Fibroblast of mammary gland (primary cell): ENCODE measurements at places on chromosomes 1 and 21.
A peak's percentile ranks its signal among the peaks of the same experiment; 100 is the strongest.

- no peak for DNase-seq
These were observed 78.5 kb downstream of the GALNT2 start for GRCh38 chr1:230145505-230145899.

DNA sequence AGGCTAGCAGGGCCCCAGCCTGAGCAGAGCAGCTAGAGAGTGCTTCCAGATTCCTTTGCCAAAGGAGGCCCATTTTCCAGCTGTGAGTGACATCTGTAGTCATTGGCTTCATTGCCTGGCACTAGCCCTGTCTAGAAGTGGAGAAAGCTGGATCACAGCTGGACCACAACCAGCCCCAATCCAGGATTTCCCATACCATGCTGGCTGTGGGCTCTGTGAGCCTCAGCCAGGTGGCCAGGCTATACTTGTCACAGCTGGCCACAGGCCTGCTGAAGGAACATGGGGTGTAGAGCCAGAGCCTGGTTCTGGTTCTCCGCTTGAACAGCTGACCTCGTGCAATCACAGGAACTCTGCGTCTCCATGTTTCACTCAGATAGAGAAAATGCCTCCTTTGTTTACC, 36.6 kb downstream of the RIMKLA start:
- no peak for DNase-seq

DNA sequence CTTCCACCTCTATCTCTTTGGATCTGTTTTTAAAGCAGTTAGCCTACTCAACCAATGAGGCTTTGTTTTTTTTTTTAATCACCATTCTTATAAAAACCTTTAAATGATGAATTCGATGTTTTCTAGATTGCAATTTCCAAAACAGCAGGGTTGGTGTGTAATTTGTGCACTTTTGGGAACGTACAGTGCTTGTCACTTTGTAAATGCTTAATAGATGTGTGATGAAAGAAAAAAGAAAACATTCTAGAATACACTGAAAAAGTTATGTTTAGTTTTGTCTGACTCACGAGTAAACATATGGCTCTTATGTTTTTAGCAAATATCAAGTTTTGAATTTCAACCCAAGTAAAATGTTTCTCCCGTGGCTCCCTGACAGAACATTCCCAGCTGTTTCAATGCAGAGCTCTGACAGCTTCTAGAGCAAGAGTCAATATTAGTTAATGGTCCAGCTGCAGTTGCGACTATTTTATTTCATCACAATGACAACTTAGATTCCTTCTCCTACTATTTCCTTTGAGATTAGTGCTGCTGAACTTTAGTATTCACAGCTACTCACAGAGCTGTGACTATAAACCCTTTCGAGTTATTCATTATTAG, 362.5 kb upstream of the ADAMTS5 start:
- DNase-seq: peak; percentile 57

DNA sequence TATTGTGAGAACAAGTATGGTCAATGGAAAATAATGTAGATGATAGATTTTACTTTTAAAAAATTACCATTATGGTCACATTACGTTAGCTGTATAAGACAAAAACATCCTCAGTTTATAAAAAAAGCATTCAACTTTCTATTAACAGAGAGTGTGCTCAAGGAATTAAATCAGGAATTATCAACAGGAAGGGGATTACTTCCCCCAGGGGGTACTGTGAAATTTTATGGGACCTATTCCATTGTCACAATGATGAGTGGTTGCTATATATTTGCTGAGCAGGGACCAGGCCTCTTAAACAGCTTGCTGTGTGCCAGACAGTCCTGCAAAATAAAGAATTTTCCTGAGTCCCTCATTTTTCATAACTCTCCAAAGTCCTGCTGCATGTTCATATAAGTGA, 21.2 kb downstream of the JAM2 start:
- DNase-seq: no peak

DNA sequence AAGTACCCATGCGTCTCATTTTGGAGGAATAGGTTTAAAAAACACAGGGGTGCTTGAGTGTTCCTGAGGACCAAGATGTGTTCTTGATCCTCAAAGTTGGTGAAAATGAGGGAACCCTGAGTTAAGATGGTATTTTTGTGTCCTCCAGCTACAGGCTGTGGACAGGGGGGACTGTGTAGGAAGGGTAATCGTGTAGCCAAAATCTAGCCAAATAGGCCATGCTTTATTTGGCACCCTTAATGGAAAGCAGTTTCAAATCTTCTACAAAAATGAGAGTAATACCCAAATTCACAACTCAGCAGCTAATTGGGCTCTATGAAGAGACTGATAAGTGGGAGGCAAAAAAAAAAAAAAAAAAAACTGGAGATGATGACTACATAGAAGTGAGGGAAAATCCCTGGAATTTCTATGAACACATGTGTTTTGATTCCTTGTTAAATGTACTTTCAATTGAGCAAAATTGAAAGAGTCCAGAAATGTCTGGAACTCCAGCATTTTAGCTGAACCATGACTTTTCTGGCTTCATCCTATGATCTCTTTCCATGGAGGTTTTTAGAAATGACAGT, 470 bp downstream of the HSD11B1 start:
- peak; percentile 45 for DNase-seq

GRCh38 chr1:78141531-78142231, 95.9 kb downstream of the GIPC2 start:
- DNase-seq: no peak

- no peak for DNase-seq
These were observed 237.0 kb downstream of the PTPRU start for GRCh38 chr1:29473161-29473855.

- no peak for DNase-seq
These were observed 8.7 kb downstream of the SDHB start for GRCh38 chr1:17045150-17045549.

DNA sequence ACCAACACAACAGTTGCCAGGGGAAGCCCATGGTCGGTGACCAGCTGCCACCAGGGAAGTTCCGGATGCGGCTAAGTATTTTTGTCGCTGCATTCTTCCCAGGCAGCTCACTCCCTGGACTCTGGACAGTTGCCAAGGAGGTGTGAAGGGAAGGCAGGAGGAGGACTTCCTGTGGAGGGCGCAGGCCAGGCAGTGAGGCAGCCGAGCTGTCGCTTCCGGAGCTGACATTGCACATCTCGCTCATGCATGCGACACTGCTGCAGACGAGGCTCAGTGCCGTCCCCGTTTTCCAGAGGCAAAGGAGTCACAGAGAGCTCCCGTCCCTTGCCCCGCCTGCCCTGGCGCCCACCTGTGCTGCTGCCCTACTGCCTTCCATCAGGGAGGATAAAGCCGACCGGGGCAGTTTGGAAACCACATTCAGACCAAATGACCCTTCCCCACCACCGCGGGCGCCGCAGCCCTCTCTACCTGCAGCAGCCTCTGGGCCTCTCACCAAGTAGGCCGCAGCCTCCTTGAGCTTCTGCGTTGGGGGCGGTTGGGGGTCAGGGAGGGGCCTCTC, 81.4 kb downstream of the NENF start:
- DNase-seq: peak; percentile 16

DNA sequence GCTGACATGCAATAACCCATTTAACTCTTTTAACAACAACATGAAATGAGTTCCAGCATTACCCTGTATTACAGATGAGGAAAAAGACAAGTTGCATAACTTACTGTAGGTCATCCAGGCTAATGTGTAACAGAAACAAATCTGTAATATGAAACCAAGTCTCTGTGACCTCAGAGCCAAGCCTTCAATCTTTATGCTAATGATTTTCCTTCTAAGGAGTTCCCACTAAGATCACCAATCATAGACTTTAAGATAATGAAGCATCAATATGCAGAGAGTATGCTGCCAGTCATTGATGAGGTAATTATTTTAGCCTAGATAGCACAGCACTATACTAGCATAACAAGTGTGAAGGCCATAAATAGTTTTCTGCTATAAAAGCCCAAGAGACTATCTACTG, 35.6 kb upstream of the RNPC3 start:
- peak; percentile 70 for DNase-seq

DNA sequence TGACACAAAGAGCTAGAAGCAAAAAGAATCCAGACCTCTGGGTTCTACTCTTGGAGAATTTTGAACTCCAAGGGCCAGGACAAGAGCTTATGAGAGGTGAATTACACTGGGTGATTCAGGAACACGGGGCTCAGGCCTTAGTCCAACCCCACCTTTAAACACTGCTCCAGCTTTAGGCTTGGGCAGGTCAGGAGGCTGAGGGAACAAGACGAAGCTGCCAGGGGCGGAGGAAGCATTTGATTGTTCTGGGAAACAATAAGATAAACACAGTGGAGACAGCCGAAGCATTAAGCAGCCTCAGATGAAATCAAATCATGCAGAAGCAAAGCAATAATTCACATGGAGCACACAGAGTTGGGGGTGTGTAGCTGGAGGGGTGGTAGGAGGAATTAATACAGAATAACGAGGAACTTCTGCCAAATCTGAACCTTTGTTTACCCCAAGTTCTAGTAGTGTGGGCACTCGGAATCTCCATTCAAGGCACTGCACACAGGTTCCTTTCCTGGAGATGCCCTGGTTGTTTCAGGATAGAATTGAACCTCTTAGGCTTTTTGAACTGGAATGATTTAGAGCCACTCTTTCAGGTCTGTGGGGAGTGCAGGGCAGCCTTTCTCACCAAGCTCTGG, 93.2 kb downstream of the PLXNA2 start:
- DNase-seq: no peak

DNA sequence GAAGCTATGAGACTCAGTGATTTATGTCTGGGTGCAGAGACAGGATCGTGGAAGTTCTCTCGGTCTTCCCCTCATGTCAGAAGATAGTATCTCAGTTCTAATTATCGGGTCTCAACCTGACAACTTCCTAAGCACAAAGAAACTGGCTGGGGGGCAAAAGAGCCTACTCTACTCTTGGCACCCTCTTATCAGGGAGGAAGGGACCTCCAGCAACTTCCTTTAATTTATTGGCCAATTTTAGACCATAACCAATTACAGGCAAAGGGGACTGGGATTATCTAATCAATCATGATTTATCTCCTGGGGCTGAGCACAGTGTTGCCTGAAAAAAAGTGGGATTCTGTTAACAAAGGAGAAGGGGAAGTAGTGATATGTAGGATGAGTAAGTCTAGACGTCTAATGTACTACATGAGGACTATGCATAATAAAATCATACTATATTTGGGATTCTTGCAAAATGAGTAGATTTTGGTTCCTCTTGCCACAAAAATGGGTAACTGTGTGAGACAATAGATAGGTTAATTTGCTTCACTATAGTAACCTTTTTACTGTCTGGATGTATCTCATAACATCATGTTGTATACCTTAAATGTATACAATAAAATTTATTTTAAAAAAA, 98.8 kb downstream of the ZFYVE9 start:
- DNase-seq: no peak

- DNase-seq: peak; percentile 66
These were observed 37.1 kb downstream of the ALPL start for GRCh38 chr1:21546122-21546825.

DNA sequence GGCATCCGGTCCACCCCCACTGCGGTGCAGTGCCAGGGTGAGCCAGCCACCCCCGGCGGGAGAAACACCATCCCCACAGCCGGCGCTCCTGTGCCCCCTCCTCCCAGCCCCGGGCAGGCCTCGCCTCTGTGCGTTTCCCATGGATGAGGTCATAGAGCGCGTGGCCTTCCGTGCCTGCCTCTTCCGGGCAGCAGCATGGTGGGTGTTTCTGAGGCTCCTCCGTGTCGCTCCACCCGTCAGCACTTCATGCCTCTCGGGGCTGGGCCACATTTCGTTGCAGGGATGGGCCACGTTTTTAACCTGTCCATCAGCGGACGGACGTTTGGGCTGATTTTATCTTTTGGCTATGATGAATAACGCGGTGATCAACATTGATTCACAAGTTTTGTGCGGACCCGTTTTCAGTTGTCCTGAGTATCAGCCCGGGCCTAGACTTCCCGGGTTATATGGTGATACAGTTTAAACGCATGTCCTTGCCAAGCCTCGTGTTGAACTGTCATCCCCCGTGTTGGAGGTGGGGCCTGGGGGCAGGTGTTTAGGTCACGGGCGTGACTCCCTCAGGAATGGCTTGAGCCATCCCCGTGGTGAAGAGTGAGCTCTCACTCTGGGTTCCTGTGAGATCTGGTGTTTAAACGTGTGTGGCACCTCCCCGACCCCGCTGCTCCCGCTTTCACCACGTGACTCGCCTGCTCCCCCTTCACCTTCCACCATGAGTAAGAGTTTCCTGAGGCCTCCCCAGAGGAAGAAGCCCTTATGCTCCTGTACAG, 64.8 kb downstream of the SLX9 start:
- DNase-seq: peak; percentile 14

- peak; percentile 66 for DNase-seq
These were observed 24.2 kb upstream of the CTBS start for GRCh38 chr1:84598418-84598817.

- peak; percentile 99 for DNase-seq
These were observed 7.0 kb upstream of the POFUT2 start for GRCh38 chr21:45294509-45295291.

- DNase-seq: no peak
These were observed 23.6 kb upstream of the ANGPTL3 start for GRCh38 chr1:62573675-62574074.

DNA sequence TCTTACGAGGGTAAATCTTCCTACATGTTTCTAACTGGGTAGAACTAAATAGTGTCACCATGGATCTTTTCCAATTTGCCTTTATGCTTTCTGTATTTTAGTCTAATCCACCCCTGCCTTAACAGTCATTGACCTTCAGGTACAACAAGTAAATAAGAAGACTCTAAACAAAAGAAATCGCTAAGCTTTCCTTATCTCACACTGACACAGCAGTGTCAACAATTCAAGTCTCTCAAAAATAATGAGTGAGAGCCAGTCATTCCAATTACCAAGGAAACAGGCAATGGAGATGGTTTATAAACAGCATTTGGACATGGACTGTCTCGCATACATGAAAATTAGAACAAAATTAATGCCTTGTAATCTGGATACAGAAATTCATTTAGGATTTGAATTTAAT, 365.8 kb downstream of the VAV3 start:
- no peak for DNase-seq

- DNase-seq: peak; percentile 97
These were observed 104.6 kb downstream of the TGFBR3 start for GRCh38 chr1:91781371-91781825.

GRCh38 chr1:37793773-37794371, at the start of gene MANEAL:
Gene MANEAL (plus strand): TSS chr1:37793847. CDS start chr1:37794183, 336 bp downstream.
- peak; percentile 42 for DNase-seq

DNA sequence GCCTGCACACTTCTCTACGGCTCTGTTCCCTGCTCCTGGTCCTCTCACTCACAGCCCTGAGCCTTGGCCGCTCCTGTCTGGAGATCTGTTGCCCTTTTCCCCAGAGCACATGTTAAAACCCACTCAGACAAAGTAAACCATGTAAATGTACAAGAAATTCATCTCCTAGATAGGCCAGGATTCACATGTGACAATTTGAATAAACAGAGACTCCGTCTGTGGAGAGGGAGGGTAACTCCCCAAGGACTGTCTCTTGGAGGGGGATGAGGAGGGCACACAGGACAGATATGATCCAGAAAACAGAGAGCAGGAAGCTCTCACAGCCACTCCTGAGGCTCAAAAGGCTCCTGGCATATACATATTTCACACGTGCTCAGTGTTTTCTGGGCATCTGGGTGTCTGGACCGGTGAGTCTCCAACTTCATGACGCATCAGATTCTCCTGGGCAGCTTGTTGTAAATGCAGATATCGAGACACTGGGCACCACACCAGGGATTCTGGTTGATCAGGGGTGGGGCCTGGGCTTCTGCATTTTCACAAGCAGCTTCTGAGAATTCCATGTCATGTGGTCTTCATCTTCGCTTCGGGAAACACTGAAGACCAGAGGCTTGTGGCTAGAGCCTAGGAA, 6.4 kb upstream of the KAZN start:
- DNase-seq: no peak
